ENCODE measurements at places on chromosomes 2 and 18.

- no peak for DNase-seq
These were observed 167.5 kb downstream of the AKAIN1 start for GRCh38 chr18:5029592-5029991.

GRCh38 chr18:40096675-40097074 lies 1858.4 kb upstream of the PIK3C3 start:
- no peak for DNase-seq

GRCh38 chr18:55322178-55322735 lies 265.7 kb downstream of the TCF4 start:
- DNase-seq, result no peak

DNA sequence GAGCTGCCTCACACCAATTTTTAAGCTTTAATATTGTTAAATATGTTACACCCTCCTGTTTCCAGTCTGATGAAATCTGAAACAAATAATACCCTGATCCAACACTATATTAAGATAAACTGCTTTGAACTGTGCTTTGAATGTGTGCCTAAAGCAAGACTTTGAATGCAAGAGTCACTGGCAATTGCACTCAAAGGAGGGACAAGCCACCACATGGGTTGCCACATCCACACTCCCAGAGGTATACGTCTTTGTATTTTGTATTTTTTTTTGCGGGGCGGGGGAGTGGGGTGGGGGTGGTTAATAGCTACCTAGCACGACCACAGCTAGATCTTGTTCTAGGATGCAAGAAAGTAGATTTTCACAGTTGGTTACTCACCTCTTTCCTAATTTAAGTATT lies 1.8 kb upstream of the ZEB2 start:
- DNase-seq, result no peak

DNA sequence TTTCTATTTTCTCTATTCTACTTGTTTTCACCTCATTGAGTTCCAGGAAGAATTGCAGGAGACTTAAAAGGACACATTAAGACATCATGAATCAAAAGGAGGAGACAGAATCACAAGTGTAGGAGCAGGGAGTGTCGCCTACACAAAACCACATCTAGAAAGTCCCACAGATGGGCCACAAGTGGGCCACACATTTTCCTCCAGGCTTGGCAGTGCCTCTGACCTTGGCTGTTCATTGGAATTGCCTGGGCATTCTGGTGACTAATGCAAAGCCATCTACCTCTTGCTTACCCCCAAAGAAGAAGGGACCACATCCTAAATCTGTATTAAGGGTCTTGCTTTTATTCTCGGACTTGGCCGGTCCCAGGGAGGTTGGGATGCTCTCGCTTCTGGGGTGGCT lies 103.6 kb downstream of the KLHL29 start:
- DNase-seq, result no peak

DNA sequence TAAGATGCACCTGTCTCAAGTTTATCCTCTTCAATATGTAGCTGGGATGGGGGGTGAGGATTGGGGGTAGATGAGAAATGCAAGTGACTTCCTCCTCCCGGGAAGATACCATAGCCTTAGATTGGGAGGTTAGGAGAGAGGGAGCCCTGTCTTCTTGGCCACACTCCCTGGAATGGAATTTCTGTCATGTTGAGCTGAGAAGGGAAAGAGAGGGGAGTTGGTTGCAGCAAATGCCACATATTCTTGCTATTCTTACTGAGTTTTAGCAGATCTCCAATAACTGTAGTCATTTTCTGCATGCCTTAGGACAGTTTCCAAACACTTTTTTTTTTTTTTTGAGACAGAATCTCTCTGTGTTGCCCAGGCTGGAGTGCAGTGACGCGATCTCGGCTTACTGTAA lies 35.9 kb downstream of the TAF4B start:
- no peak for DNase-seq

GRCh38 chr2:167406558-167406957 lies 518.3 kb downstream of the XIRP2 start:
- DNase-seq, result no peak

GRCh38 chr2:171551836-171552235 lies 29.6 kb downstream of the CYBRD1 start:
- DNase-seq, result no peak

DNA sequence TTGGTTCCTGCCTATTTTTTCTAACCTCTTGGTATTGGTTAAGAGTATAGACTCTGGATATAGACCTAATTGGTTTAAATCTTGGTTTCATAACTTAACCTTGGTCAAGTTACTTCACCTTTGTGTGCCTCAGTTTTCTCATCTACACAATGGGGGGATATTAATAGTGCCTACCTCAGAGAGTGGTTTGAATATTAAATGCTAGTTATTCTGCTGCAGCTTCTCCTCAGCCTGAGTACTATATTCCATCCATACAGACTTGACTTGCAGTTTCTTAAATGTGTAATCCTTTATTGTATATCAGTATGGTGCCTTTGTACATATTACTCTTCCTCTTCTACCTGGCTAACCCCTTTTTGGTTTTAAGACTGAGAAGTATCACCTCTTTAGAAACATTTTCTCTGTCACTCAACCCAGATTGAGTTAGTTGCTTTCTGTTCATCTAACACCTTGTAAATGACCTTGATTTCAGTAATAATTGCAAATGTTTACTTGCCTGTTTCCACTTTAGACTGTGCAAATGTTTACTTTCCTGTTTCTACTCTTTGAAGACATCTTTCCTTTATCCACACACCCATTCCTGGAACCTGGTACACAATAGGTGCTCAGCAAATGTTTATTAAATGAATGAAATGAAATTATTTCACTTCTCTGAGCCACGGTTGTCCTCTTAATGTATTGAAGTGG lies 6.6 kb downstream of the ACVR2A start:
- no peak for DNase-seq
